Stimulated activated CD4-positive, alpha-beta T cell treated with anti-CD3 and anti-CD28 coated beads, Interleukin-2, amount 100 ng/mL, for 24 hours (primary cell): ENCODE measurements at places on chromosomes 16 and 17.

DNA sequence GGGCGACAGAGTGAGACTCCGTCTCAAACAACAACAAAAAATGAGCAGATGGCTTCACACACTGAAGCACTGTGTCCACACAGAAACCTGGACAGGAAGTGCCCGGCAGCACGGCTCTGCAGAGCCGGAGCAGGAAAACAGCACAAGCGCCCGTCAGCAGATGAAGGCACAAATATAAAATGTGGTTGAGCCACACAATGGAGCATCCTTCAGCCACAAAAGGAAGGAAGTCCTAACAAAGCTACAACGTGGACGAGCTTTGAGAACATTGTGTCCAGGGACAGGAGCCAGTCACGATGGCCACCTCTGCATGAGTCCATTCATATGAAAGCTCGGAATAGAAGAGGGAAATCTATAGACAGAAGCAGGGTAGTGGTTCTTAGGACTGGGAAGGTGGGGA, 15.7 kb downstream of the RHBDF2 start:
- DNase-seq, result no peak

- no peak for DNase-seq
Measured at GRCh38 chr17:81379523-81379942, 15.7 kb upstream of the BAHCC1 start.

GRCh38 chr16:11401161-11402050, 56.1 kb downstream of the RMI2 start:
- DNase-seq, result no peak

DNA sequence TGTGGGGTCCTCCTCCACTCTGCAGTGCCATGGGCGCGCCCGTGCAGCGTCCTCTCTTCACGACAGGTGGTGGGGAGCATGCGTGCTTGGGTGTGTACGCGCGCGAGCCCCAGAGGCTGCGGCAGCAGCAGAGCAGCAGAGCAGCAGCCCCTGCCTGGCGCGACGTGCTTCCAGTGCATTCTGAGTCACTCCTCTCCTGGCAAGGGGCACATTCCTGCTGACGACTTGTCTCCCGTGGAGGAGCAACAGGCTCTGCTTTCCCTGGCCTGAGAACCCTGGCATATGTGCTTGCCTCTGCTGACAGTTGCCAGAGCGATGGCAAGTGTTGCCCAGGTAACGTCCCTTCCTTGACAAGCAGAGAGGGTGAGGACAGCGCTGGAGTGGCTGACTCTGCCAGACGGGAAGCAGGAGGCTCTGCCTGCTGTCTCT, 133.8 kb upstream of the PLCG2 start:
- DNase-seq, result no peak

DNA sequence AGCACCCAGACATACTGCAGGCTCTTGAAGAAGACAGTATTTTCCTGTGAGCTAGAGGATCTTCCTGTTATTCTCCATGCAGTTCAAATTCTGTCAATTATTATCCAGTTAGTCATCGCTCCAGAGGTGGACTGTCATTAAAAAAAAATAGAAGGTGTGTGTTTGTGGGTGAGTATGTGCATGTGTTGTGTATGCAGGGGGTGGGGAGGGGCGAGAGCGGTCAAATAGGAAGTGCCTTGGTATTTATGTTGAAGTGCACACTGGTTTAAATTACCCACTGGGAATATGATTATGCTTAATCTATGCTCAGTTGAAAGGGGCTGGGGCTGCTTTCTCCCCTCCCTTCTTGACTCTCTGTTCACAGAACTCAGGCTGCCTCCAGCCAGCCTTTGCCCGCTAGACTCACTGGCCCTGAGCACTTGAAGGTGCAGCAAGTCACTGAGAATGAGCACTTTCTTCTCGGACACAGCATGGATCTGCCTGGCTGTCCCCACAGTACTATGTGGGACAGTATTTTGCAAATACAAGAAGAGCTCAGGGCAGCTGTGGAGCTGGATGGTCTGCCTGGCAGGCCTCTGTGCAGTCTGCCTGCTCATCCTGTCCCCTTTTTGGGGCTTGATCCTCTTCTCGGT, at the start of gene HSD17B2:
TSS of gene HSD17B2 (plus strand) at position 273 of the 632 bp plus-strand sequence. CDS start at position 445, 172 bp downstream.
- no peak for DNase-seq

GRCh38 chr17:2689411-2690164, 22.0 kb downstream of the CLUH start:
- no peak for DNase-seq

GRCh38 chr17:28896884-28897768, at the start of gene FLOT2:
Gene FLOT2, minus strand, starts transcription at chr17:28897733. Its CDS starts 159 bp downstream, at chr17:28897574.
- peak; percentile 75 for DNase-seq

GRCh38 chr16:14020141-14020540, 51.0 kb upstream of the MRTFB start:
- no peak for DNase-seq

DNA sequence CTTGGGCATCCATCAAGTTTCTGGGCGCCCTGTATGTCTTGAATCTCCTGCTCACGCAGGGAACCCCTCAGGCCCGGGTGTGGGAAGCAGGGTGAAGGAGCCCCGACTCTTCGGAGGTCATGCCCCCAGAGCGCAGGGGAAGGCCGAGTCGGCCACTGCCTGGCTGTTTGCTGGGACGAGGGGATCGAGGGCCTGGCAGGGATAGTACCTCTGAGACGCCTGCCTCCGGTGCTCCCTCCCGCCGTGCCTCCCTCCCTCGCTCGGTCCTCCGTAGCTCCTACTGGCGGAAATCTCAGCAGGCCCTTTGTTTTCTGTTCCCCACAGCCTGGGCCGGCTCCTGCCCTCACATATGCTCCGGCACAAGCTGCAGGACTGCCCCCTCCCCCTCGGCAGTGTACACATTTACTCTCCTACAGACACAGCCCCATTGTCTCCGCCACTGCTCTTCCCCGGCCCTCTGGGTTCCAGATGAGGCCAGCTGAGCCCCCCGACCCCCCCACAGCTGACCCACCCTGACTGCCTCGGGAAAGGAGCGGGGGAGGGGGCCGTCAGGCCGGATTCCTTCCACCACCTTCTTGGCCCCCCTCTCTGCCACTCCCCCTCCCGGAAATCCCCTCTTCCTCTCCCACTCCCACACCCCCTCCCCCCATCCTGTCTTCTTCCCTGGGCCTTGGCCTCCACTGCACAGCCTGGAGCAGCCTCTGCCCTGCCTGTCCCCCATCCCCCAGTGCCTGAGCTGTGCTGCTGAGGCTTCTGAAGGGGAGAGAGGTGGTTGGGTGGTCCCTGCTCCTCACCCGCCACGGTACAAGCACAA, 1.4 kb downstream of the TRAF4 start:
- peak; percentile 53 for DNase-seq

- DNase-seq, result no peak
Measured at GRCh38 chr16:87603684-87604633, 1.7 kb downstream of the JPH3 start.

DNA sequence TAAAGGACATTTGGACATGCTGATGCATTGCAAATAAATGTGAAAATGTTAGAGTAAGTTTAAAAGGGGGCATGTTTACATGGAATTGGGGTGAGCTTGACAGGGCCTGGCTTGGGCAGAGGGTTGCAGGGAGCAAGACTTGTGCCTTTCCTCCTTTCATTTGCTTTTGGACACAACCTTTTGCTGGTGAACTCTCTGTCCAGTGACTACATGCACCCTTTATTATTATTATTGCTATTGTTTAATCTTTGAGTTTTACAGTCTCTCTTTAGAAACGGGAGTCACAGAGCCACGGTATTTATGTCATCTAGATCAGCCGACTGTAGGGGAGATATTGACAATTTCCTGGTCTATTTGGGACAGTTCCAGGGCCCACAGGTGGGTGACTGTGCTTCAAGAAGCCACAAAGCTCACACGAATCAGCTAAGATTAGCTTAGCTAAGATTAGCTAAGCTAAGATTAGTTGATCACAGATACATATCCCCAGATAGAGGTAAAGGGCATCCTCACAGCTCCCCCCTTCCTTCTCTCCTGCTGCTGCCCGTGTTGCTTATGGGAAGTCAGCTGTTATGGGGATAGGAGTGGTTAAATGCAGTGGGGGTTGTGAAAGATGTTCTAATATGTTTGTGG, 28.9 kb upstream of the ETV4 start:
- no peak for DNase-seq

DNA sequence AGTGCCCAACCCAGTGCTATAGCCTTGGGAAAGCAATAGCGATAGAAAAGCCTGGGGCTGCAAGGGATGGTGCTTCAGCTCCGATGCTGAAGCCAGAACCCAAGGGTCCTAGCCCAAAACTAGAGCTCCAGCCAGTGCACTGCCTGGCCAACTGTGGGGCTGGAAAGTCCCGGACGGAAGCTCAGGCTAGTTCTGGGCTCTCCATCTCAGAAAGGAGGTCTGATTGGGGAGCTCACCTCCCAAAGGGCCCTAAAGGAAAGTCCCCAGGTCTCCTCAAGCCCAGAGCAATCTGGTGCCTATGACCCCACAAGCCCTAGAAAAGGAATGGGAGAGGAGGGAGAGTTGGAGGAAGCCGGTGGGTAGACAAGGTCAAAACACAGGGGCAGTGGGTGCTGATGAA, 2.0 kb upstream of the ABCC3 start:
- DNase-seq, result no peak

DNA sequence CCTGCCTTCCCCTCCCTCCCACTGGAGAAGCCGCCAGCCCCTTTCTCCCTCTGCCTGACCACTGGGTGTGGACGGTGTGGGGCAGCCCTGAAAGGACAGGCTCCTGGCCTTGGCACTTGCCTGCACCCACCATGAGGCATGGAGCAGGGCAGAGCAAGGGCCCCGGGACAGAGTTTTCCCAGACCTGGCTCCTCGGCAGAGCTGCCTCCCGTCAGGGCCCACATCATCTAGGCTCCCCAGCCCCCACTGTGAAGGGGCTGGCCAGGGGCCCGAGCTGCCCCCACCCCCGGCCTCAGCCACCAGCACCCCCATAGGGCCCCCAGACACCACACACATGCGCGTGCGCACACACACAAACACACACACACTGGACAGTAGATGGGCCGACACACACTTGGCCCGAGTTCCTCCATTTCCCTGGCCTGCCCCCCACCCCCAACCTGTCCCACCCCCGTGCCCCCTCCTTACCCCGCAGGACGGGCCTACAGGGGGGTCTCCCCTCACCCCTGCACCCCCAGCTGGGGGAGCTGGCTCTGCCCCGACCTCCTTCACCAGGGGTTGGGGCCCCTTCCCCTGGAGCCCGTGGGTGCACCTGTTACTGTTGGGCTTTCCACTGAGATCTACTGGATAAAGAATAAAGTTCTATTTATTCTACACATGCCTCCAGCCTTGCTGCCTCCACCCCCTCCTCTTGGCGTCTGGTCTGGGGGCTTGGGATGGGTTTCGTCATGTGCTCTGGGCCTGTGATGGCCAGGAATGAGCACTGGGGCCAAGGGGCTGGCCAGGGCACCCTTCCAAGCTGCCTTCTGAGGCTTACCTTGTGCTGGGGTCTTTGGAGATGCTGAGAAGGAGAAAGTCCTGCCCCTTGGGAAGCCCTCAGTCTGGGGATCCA, 7.3 kb downstream of the GJD3 start:
- DNase-seq, result no peak

- no peak for DNase-seq
Measured at GRCh38 chr16:54266363-54266955, 20.1 kb downstream of the IRX3 start.

DNA sequence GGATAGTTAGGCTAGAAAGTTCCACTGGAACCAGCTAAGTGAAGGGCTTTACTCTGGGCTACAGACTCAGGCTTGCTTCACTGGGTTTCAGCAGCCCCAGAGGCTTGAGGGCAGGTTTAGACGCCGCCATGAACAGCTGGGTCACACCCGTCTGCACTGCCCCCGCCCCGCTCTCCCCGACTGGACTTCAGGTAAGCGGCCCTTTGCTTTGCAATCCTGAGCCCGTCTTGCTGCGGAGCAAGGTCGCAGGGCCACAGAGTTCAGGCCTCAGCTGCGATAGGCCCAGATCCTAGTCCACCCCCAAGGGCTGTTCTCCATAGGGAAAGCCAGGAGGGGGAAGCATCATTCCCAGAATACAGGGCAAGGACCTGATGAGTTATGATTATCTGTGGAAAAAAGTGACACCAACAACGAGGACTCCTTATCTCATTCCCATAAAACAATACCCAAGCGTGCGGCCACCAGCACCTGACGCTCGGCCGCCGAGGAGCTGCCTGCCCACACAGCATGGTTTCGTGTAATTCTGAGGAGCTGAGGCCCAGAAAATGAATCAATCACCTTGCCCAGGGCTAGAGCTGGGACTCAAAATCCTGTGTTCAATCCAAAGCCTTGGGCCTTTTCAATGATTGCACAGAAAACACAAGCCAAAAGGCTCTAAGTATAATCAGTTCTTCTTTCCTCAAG, 20.4 kb downstream of the MEAK7 start:
- DNase-seq, result no peak

DNA sequence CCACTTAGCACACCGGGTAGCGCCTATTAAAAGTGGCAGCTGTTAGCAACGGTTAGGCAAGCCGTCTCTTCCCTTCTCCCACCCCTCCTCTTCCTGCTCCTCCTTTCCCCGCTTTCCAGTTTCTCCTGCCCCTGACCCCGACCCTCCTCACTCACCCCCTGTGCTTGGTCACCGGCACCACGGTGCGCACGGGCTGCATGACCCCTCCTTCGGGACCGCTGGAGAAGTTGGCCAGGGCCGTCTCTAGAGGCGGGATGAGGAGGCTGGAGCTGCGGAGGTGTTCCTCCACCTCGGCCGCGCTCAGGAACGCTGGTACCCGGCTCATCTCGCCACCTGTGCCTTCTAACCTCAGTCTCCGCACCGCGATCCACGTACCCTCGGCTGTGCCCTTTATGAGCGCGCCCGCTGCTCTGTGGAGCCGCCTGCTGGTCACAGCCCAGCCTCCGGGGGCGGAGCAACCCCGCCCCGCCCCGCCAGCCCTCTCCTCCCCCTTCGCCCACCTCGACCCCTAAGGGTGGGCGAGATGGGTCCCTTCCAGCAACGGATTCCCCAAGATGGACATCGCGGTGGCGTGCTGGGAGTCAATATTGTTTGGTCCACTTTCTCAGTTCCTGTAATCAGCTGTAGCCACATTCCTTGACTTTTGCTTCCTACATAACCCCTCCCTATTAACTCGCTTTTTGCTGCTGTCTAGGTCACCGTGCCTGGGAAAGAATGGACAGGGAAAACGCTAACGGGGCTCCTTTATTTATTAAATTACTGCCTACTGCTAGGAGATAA, at the start of gene CRYM:
TSS of gene CRYM (minus strand) at position 364 of the 780 bp plus-strand sequence. CDS start at position 325, 39 bp downstream.
- DNase-seq, result peak; percentile 69

DNA sequence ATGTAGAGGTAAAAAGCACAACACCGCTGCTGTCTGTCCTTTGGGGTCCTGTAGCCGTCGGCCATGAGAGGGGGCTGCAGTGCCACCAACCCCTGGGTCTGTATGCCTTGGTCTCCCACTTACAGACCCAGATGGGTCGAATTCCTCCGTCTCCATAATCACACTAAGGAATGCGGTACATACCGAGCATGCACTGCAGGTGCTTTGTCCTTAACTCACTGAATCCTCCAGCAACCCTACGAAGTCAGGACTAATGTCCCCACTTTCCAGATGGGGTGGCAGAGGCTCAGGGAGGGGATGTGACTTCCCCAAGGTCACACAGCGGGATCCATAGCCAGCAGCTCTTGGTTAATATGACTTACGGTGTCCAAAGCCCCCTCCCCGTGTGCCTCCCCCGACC, 219.9 kb upstream of the CIBAR2 start:
- no peak for DNase-seq

GRCh38 chr17:12993631-12994030, 24.2 kb downstream of the ELAC2 start:
- DNase-seq, result no peak

- DNase-seq, result peak; percentile 60
Measured at GRCh38 chr17:7548585-7549400, at the start of gene TNFSF12. Gene TNFSF12, plus strand, starts transcription at chr17:7549058. Its CDS starts 96 bp downstream, at chr17:7549154.
